ENCODE measurements at places on chromosomes 7 and 10. TPM values are rescaled to one million over a fixed set of nuclear protein-coding genes. Genes with fewer than 3 reads are reported as not detected.
A peak's percentile ranks its signal among the peaks of the same experiment; 100 is the strongest.

DNA sequence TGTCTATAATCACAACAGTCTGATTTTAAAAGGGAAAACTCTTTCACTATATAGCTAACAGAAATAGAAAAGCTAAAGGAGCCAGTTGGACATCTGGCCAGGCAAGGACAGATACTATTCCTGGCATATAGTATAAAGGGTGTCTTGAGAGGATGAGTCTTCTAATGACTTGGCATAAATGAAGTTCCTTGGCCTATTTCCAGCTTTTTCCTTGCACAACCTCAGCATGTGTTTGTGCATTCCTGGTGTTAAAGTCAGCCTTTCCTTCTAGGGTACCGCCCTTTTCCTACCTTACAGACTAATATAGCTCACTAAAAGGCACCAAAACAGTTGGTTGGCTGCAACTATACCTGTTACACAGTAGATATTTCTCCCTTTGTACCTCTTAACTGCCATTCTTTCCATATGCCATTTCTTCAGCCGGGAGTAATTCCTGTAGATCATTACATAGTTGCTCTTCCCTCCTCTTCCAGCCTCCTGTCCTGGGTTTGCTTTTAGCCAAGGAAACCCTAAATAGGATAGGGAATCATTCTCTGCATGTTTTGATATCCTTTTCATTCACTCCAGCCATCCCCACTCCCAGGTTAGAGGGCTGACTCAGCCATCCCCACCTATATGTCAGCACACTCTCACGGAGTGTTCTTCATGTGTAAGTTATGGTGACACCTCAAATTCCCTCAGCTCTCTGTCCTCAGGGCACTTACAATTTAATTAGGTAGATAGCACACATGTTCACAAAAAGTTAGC, 102.1 kb upstream of the MDFIC start:
- H3K27me3 ChIP-seq = no peaks in the 10 kb centered on the region
- no peak overlapping the region for H3K27ac ChIP-seq
- no peak overlapping the region for H3K4me3 ChIP-seq
- H3K4me1 ChIP-seq = no peaks in the 10 kb centered on the region

GPR22 gene
- total RNA-seq = not detected

DNA sequence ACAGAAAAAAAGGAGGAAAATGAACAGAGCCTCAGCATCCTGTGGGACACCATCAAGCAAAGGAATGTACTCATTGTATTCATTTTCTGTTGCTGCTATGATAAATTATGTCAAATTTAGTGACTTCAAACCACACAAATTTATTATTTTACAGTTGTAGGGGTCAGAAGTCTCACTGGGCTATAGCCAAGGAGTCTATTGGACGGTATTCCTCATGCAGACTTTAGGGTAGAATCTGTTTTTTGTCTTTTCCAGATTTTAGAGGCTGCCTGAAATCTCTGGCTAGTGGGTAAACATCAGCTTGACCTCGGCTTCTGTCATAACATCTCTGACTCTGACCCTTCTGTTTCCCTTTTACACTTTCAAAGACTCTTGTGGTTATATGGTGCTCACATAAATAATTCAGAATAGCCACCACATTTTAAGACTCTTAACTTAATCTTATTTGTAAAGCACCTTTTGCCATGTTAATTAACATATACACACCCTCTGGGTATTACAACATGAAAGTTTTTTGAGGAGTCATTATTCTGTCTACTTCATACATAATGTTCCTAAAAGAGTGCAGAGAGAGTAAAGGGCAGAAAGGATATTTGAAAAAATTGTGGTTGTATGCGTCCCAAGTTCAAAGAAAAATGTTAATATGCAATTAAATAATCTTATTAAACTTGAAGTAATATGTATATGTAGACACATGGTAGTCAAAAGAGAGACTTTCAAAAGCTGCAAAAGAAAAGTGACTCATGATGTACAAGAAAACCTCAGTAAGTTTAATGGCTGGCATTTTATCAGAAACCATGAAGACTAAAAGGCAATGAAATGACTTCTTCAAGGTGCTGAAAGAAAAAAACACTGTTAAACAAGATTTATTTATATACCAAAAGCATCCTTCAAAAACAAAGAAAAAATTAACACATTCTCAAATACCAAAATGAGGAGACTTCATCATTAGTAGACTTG, 70.8 kb upstream of the MEOX2 start:
- no peak overlapping the region for H3K27ac ChIP-seq
- no peak for DNase-seq
- no peaks in the 10 kb centered on the region for H3K4me1 ChIP-seq
- no peaks in the 10 kb centered on the region for H3K36me3 ChIP-seq

GRCh38 chr10:71272056-71272771, 46.8 kb upstream of the SLC29A3 start:
- H3K27ac ChIP-seq = peak overlapping the region; percentile 92
- DNase-seq = peak; percentile 64
- no peaks in the 10 kb centered on the region for H3K27me3 ChIP-seq

- no peaks in the 10 kb centered on the region for H3K27me3 ChIP-seq
- no peak overlapping the region for H3K27ac ChIP-seq
- H3K4me1 ChIP-seq = peaks cover 3% of the 10 kb centered on the region
- no peak overlapping the region for H3K4me3 ChIP-seq
- no peak for DNase-seq
Measured at GRCh38 chr10:35005868-35006267, 84.3 kb downstream of the CUL2 start.

CYP26A1 gene
- total RNA-seq = 857 TPM

DNA sequence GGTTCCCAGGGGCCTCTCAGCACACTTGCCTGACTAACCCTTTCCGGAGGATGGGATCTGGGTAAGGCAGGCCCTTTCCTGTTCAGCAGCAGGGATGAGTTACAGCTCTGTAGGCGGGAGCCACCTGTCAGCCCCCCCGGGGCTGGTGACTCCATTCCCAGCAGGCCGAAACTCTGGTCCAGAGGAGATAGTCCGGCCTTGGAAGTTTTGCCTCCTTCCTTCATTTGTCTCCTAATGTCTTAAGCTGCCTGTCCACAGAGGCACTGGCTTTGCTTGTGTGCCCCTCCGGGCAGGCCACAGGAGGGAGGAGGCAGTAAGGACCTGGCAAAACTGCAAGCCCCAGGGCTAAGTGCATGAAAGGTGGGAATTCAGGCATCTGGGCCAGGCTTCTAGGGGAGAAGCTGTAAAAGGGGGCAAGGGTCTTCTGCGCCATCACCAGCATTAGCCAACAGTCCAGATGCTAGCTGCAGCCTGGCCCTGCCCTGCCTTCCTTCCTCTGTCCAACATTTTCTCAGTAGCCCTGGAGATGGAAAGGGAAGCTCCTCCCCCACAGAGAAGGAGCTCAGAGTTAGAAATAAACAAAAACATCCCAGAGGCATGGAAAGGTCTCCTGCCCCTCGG, 1.2 kb downstream of the ADIRF start:
- H3K27ac ChIP-seq = no peak overlapping the region
- no peaks in the 10 kb centered on the region for H3K36me3 ChIP-seq

DNA sequence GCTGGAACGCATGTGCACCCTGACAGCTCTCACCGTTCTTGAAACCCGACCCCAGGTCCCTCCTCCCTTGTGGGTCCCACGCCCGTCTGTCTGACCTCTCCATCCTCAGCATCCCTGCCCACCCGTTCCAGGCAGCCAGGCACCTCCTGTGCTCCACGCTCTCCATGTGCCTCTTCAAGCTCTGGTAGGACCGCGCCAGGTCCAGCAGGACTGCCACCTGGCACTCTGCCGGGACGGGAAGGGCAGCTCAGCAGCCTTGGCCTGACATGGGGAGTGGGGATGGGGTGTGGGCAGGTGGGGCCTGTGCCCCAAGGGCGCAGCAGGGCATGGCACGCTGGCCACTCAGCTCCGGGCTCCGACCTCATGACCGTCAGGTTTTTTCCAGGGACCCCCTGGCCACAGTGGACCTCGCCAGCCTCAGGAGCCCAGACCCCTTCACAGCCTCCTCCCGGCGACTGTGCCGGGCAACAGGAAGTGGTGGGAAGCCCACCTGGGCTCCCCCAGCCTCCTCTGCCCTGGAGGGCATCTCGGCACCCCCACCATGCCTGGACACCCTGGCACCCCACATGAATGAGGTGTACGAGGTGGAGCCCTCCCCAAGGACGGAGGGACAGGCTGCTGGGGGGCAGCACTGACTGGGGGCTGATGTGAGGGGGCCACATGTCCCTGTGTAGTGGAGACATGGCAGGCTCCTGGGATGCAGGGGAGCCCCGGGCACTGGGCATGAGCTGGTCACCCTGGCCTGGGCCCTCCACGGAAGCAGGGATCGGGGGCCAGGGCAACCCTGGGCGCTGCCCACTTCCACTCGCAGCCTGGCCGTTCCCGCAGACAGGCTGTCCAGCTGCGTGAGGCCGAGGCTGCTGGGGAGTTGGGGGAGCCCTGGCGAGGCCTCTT, 25.1 kb upstream of the NKX6-2 start:
- no peaks in the 10 kb centered on the region for H3K4me1 ChIP-seq
- H3K4me3 ChIP-seq = no peak overlapping the region
- no peaks in the 10 kb centered on the region for H3K27me3 ChIP-seq
- H3K36me3 ChIP-seq = no peaks in the 10 kb centered on the region
- H3K27ac ChIP-seq = no peak overlapping the region
- DNase-seq = no peak

ITGB8 gene
- 8.4 TPM for total RNA-seq

- no peak for DNase-seq
- H3K27ac ChIP-seq = no peak overlapping the region
- H3K27me3 ChIP-seq = no peaks in the 10 kb centered on the region
- H3K36me3 ChIP-seq = no peaks in the 10 kb centered on the region
- H3K4me3 ChIP-seq = no peak overlapping the region
Measured at GRCh38 chr7:134186801-134187200, 59.7 kb downstream of the LRGUK start.

DNA sequence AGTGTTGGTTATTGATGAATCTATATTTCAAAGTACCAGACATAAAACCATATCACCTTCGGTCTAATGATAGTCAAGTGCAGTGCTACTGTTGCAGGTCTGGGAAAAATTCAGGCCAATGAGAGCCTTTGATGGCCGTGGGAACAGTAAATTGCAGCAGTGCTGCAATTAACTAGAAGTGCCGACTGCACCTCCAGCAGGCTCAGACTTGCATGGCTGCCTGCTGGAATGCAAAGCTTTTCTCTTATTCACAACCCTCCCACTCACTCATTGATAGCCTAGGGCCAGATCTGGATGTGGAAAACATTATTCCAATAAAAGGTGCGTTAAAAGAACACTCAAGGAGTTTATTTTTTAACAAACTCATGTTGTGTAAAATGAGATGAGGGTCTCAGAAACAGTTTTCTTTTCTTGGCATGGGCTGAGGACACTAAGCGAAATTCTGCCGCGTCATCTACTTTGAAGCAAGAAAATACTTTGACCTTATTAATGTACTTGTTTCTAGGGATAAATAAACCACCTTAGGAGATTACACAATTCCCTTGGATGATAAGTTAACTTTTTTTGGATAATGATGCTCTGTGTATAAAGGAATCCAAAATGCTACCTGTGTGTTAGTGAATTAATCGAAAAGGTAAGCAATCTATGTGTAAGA, 17.1 kb downstream of the PLXDC2 start:
- no peaks in the 10 kb centered on the region for H3K36me3 ChIP-seq
- no peaks in the 10 kb centered on the region for H3K27me3 ChIP-seq
- H3K4me1 ChIP-seq = peaks cover 9% of the 10 kb centered on the region
- no peak overlapping the region for H3K27ac ChIP-seq

Data from endodermal cell (in vitro differentiated cells).